ENCODE measurements at places on chromosomes 2 and 18. TPM values are rescaled to one million over a fixed set of nuclear protein-coding genes. Genes with fewer than 3 reads are reported as not detected.

The MPHOSPH10 gene
- 25.1 TPM for total RNA-seq

The TLK1 gene
- total RNA-seq = 34.1 TPM

The HOXD11 gene
- total RNA-seq = not detected

The PCARE gene
- 0.09 TPM for total RNA-seq

The CPO gene
- 2.0 TPM for total RNA-seq

The GPAT2 gene
- total RNA-seq = 7.0 TPM

The DNAH7 gene
- total RNA-seq = 0.84 TPM

The CFLAR gene
- total RNA-seq = 455 TPM

The ESCO1 gene
- 8.6 TPM for total RNA-seq

The NPHP1 gene
- total RNA-seq = 3.3 TPM

The CCDC148 gene
- total RNA-seq = not detected

The THSD7B gene
- 12.9 TPM for total RNA-seq

The THAP4 gene
- total RNA-seq = 55.1 TPM

The PPP1R1C gene
- total RNA-seq = not detected

The CAVIN2 gene
- 69.5 TPM for total RNA-seq

The CARF gene
- 7.2 TPM for total RNA-seq

The RGPD4 gene
- not detected for total RNA-seq

The ASB3 gene
- total RNA-seq = 12.2 TPM

All from omental fat pad (tissue), 4 donors.